Uterus (tissue), 4 donors: ENCODE measurements at places on chromosomes 2 and 18.

GRCh38 chr18:54204883-54205282, 19.6 kb downstream of the MBD2 start:
- no peak for DNase-seq

GRCh38 chr2:58865436-58865835, 624.3 kb upstream of the FANCL start:
- DNase-seq = no peak

DNA sequence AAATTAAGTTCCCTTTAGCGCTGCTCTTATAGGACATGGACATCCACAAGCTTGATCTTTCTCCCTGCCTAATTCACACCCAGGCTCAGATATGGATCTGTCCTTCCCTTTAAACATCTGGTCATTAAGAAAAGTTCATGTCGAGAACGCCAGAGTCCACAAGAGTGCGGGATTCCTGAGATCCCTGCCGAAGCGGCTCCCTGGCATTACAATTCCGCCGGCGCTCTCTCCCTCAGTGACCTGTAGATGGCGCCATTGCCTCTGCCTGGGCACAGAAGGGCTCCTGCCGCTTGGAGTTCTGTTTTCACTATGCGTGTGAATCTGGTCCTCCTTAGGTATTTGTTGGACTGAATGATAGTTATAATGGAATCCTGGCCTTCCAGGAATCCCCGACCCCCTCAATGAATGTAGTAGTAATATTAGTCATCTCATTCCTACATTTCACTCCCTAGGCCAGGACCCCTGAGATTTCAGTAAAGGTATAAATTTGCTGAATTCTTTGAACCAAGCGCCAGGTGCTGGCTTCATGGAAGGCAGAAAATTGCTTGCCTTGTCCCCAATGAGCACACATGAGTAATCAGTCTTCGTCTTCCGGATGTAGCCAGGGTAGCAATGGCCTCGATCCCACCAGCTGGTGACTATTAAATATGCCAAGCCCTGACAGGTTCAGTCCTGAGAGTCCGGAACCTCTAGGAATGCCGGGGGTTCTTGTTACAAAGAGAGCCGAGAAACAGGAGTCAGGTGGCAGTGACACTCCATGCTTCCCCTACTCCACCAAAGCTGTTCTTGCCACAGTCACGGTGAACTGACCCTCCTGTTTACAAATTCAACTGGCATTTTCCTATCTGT, 26.4 kb upstream of the CD207 start:
- peak; percentile 70 for DNase-seq

- no peak for DNase-seq
These were observed 210.7 kb downstream of the RND3 start for GRCh38 chr2:150276737-150277136.

DNA sequence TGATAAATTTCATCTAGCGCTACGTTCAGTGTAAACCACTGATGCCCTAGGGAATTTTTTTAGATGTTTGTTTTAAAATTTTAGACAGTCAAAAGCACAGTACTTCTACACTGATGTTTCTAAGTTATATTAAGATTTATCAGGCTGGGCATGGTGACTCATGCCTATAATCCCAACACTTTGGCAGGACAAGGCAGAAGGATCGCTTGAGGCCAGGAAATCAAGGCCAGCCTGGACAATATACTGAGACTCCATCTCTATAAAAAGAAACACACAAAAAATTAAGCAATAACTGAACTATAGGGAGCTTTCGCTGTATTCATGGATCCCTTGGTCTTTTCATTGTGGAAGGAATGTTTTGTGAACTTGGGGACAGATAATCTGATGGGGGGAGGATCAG, 50.6 kb upstream of the MAPRE2 start:
- no peak for DNase-seq

DNA sequence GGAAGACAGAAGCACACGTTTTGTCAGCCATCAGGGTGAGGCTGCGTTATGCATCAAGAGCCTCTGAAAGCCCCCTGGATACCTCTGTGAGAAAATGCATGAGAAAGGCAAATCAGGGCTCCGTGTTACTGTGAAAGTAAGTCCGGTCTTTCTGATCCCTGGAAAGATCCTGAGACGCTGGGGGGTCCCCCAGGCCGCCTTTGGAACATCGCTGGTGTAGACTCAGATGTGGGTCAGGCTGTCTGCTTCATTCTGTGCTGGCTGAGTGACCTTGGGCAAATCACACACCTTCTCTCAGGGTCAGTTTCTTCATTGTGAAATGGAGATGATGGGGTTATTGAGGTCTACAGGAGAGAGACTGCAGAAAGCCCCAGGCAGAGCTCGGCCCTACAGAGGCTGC, 42.0 kb upstream of the HS6ST1 start:
- DNase-seq = no peak

- DNase-seq = no peak
These were observed 346.8 kb upstream of the TCF4 start for GRCh38 chr18:55934821-55935220.

- no peak for DNase-seq
These were observed 7.2 kb downstream of the ARPC2 start for GRCh38 chr2:218224186-218224585.

- no peak for DNase-seq
These were observed 177.1 kb upstream of the COPS8 start for GRCh38 chr2:236908439-236909192.

DNA sequence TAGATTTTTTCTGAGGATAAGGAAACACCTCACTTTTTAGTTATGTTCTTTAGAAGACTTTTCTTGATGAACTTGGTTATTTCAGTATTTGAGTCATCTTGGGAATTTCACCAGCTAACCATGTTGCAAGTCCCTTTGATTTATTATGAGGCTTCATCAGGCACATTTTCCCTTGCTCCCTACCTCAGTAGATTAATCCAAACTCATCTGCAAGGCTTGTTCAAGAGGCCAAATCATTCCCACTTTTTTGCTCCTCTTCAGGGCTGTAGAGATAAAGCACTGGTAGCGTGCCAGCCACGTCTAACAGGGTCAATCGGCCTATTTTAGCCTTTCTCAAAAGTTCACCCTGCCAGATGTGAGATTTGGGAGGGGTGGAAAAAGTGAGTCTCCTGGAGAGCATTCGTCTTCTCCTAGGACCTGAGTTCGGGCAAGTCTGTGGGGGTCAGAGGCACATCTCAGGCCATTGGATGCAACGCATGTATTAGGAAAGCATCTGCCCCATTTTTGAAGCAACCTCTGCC, 120.3 kb downstream of the RDH14 start:
- DNase-seq = peak; percentile 51

GRCh38 chr2:48414640-48414979, 115.3 kb upstream of the STON1 start:
- DNase-seq = no peak

DNA sequence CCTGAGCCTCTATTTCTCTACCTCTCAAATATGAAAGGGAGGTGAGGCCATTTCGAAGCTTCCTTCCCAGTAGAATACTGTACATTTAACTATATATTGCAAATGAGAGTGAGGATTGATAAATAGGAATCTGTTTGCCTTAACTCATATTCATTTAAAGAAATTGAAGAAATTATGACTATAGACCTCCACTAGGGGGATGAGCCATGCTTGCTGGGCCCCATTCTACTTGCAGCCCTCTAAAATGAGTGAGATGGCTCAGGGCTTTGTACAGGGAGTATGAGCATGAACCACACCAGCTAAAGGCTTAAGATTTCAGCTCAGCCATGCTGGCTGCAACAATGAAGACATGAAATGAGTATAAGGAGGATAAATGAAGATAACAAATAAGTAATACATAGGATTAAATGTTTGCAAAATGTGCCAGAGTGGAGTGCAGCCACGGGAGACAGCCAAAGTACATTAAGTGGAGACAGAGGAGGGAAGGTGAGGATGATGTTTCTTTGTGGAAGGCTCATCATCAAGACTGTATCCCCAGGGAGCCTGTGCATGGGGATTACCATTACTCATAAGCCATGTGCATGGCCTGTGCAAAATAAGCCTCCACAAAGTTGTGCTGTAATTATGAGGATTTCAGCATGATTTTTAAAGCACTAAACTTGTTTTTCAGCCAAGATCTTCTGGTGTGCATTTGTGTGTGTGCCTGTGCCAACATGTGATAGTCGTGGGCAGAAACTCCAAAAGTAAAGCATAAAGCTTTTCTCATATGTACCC, 300.8 kb downstream of the CNTNAP5 start:
- no peak for DNase-seq

- DNase-seq = no peak
These were observed 15.7 kb upstream of the MAT2A start for GRCh38 chr2:85523062-85523902.

DNA sequence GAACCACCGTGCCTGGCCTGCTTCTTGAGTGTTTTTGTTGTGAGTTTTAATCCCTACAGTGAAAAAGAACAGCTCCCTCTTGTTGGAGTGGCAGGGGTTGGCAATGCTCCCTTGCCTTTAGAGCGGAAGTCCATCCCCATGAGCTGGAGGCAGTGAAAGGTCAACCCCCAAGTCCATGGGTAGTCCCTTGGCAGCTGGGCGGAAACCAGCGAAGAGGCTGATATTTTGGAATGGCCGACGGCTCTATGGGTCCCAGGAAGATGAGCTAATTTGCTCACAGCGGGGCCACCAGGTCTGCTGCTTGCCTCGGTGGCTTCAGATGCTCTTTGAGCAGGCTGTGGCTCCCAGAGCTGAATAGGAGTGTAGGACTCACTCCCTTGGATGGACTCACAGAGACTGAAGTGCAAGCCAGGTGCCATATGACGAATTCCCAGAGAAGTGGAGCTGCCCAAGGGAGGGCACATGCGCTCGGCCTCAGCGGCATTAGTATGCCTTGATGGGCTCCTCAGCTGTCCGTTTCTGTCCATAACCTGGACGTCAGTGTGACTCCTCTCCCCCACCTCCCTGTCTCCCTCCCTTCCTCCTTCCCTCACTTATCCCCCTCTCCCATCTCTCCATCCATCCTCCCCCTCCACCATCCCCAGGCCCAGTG, 25.4 kb upstream of the RHOB start:
- no peak for DNase-seq

DNA sequence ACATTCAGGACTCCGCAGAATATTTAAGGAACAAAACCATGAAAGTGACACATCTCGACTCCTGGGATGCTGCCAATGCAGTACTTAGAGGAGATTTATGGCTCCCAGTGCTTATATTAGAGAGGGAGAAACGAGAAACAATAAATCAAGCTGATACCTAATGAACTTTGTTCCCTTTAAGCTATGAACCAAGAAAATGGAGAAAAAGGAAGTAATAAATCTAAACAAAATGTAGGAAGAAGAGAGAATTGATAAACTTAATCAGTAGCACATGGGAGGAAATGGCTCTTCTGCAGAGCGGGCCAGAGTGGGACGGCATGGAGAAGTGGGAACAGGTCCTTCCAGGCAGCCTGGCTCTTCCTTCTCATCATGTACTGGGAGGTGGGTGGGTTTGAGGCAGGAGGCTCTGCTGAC, 42.7 kb downstream of the NPPC start:
- no peak for DNase-seq

DNA sequence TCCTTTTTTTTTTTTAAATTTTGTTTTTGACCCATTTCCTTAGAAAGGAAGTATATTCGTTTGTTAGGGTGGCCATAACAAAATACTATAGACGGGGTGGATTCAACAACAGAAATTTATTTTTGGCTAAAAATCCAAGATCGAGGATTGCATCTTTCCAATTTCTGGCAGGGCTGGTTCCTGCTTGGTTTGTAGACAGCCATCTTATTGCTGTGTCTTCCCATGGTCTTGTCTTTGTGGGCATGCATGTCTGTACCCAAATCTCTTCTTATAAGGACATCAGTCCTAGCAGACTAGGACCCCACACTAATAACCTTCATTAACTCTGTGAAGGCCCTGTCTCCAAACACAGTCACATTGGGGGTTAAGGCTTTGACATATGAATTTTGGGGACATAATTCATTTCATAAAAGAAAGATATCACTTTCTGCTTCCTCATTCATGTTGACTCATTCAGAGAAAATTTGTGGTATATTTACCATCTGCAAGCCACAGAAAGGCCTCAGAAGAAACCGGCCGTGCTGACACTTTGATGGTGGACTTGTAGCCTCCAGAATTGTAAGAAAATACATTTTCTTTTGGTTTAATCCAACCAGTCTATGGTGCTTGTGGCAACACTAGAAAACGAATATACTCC, 262.1 kb downstream of the LPIN1 start:
- DNase-seq = no peak
